Ecto neural progenitor cell (in vitro differentiated cells): ENCODE measurements at places on chromosomes 1 and 21.

DNA sequence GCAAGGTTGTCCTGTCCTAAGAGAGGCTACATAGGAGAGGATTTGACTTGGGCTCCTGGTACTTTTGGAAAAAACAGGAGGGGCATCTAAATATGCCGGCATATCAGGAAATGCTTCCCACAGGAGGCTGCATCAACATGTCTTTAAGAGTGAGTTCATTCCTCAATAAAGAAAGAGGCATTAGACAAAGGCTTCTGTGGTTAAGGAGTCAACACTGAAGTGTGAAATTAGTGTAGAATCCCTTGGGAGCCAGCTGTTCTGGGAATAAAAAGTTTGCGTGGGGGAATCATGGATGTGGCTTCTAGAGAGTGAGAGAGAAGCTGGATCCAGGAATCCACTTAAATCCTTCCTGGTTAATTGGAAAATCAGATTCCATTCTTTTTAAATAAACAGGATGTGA is 69.5 kb downstream of the DNM3 start:
- DNase-seq: no peak

- DNase-seq: peak; percentile 100
Measured at GRCh38 chr21:36156339-36156814, 247 bp upstream of the DOP1B start.

DNA sequence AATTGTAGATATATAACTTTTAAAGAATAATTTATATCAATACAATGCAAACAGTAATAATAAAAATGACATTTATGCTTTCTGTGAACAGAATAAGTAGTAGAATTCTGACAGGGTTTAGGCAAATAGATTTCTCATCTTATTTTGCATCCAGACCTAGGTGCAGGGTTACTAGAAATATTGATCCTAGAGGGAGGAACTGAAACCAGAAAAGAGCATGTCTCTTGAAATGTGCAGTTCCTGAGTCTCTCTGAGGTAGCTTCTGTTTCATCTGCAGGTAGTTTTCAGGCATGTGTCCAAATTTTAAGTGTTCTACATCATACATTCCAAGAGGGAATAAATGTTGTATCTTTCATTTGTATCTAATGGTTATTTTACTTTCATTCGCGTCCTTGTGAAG is 631.9 kb upstream of the ADGRL4 start:
- no peak for DNase-seq

- DNase-seq: no peak
Measured at GRCh38 chr21:39118604-39119215, 64.5 kb downstream of the PSMG1 start.

DNA sequence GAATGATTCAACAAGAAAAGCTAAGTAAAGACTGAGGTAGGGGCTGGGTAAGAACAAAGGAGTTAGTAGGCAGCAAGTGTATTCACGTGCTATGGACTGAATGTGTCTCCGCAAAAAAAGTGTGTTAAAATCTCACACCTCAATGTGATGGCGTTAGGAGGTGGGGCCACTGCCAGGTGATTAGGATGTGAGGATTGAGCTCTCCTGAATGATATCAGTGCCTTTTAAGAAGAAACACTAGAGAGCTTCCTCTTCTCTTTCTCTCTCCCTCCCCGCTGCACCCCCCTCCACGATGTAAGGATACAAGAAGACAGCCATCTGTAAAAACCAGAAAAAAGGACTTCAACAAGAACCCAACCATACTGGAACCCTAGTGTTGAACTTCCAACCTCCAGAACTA is 396.1 kb upstream of the PLXNA2 start:
- DNase-seq: no peak

DNA sequence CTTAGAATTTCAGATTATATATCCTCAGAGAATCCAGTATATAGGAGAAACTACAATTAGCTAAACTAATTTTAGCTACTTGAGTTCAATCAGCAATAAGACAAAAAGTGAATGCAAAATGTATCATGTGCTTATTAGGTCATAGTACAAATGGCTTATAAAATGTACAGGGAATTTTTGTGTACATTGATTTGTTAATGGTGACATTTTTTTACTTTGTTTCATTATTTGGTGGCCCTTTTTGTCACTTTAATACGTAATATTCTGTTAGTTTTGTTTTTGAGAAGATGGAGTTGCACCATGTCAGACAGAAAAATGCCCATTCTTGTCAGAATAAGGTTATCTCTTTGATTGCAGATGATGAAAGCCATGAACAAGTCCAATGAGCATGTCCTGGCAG is 33.6 kb downstream of the CC2D1B start:
- DNase-seq: no peak

DNA sequence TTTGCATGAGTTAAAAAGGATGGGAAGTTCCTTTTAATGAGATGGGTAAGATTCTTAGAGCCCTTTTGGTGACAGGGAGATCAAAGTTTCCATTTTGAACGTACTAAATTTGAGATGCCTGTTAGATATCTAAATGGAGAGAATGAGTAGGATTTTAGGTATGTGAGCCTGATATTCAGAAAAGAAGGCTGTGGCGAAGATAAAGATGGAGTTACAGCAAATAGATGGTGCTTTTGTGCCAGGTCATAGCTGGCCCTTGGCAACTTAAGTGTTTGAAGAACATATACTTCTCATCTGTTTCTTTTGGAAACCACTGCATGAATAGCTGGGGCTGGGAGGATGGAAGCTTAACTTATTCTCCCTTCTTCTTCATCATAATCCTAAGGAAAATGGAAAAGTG is 282.5 kb downstream of the PTBP2 start:
- DNase-seq: no peak
